Calu3 (cell line): ENCODE measurements at places on chromosomes 5 and 9. TPM values are rescaled to one million over a fixed set of nuclear protein-coding genes. Genes with fewer than 3 reads are reported as not detected.
A peak's percentile ranks its signal among the peaks of the same experiment; 100 is the strongest.

GFI1B gene
- not detected in 2 replicates for total RNA-seq

DNA sequence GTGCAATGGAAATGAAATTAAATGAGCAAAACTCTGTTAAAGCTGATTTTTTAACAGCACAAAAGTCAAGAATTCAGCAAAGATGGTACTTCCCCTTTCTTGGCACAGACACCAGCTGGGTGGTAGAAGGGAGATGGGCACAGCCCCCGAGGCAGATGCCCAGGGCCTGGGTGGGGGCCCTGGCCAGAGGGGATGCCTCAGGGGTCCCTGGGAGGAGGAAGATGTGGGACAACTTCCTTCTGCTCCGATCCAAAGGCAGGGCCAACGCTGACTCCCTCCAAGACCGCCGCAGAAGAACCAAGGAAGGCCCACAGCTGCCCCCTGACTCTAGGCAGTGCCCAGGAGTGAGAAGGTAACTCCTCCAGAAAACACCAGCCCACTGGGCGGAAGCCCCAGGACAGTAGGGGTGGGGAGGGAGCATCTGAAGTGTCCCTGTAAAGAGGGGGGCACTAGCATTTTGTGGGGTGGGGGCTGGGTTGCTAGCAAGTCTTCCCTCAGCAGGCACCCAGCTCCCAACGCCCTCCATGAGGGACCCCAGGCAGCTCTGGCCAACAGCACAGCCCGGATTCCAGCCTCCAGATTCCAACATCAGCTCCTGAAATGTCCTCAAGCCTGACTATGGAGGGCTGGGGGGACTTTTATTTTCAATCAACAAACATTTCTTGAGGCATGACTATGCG is 4.9 kb downstream of the NACC2 start:
- no peak overlapping the region for H3K27ac ChIP-seq
- no peak for DNase-seq
- no peaks in the 10 kb centered on the region for H3K27me3 ChIP-seq
- H3K4me3 ChIP-seq, result no peak overlapping the region

DNA sequence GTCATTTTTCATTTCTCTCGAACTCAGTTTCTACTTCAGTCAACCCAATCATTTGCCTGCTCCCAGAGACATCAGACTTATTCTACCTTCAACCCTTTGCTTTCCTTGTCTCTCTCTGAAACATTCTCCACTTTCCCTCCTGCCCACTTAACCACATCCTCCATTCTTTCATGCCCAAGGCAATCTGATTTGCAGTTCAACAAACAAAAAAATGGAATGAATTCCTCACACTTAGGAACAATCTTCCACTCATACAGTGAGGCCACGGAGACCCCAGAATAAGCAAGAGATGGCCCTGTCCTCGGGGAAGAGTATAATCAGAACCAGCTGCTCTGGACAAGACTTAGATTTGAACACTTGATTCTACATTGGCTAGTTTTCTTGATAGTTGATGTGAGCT is 180.5 kb downstream of the RFK start:
- no peak for DNase-seq
- no peaks in the 10 kb centered on the region for H3K4me1 ChIP-seq
- H3K27ac ChIP-seq, result no peak overlapping the region
- H3K36me3 ChIP-seq, result no peaks in the 10 kb centered on the region
- H3K4me3 ChIP-seq, result no peak overlapping the region

OR1Q1 gene
- not detected in 2 replicates for total RNA-seq

DNA sequence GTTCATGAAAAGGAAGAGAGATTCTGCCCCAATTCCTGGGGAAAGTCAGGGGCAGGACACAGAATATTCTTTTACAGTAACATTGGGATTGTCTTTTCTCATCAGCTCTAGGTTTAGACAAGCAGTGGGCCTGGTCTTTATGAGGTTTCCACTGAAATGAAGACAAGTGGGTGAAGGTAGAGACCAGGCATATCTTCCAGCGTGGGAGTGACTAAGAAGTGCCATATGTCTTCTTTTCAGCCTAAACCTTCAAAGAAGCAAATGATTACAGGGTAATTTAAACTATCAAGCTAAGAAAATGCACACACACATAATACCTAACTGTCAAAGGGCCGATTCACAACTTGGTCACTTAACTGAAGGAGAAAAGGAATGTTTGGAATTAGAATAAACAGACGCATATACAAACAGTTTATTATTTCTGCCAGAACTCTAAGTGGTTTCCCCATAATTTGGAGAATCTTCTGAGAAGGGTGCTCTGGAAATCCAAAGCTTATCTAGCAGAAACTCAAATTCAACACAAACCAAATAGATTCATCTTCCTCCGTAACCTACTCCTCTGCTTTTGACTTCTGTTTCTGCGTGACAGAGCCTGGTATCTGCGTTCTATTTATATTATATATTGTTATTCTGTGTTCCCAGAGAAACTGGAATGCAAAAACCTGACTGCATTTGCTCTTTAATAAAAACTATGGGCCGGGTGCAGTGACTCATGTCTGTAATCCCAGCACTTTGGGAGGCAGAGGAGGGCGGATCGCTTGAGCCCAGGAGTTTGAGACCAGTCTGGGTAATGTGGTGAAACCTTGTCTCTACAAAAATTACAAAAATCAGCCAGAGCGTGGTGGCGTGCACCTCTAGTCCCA is 22.0 kb upstream of the TEK start:
- no peak overlapping the region for H3K27ac ChIP-seq
- DNase-seq, result no peak
- no peaks in the 10 kb centered on the region for H3K36me3 ChIP-seq
- H3K27me3 ChIP-seq, result no peaks in the 10 kb centered on the region
- H3K4me3 ChIP-seq, result no peak overlapping the region
- H3K4me1 ChIP-seq, result no peaks in the 10 kb centered on the region

- H3K36me3 ChIP-seq, result no peaks in the 10 kb centered on the region
- no peaks in the 10 kb centered on the region for H3K4me1 ChIP-seq
- H3K4me3 ChIP-seq, result no peak overlapping the region
Observed at GRCh38 chr5:30479104-30479503, 714.4 kb upstream of the CDH6 start.

DNA sequence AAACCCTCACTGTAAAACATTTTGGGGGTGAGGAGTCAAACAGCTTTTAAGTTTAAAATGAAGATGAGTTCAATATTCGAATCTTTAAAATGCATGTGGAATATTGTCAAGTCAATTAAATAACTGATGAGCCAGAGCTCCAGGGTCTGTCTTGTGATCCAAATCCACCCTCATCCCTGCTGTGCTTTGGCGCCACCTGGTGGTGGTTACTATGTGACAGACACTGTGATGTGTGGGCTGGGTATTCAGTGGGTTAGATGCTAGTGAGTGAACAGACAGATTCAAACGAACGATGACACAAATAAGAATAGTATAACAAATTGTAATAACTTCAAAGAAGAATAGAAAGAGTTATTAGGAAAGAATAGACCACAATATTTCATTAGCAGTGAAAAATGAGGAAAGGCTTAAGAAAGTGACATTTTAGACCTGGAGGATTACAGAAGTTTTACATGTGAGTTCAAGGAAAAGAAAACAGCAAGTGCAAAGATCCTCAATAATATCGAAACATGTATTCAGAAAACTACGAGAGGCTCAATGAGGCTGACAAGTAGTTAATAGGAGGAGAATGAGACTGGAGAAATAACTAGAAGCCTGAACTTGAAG is 51.4 kb upstream of the CHSY3 start:
- no peak overlapping the region for H3K27ac ChIP-seq
- H3K4me3 ChIP-seq, result no peak overlapping the region
- H3K27me3 ChIP-seq, result no peaks in the 10 kb centered on the region
- H3K4me1 ChIP-seq, result no peaks in the 10 kb centered on the region
- no peaks in the 10 kb centered on the region for H3K36me3 ChIP-seq
- DNase-seq, result peak; percentile 89

DNA sequence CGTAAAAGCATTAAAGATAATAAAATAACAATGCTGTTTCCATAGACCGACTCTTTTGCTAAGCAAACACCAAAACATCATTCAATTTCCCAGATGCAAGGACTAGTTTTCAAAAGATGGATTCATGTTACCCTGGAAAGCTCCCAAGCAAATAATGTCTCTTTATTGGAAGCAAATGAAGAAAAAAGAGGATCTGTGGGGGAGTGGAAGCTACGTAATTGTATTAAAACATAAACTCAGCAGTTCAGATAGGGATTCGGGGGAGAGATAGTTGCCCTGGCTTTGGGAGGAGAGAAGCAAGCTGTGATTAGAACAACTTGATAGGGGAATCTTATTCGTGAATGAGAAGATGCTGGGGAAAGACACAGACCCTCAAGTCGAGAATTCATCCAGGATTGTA is 491.0 kb upstream of the CLINT1 start:
- H3K27ac ChIP-seq, result no peak overlapping the region
- no peaks in the 10 kb centered on the region for H3K36me3 ChIP-seq
- H3K27me3 ChIP-seq, result no peaks in the 10 kb centered on the region
- no peak for DNase-seq

- H3K27me3 ChIP-seq, result no peaks in the 10 kb centered on the region
- H3K36me3 ChIP-seq, result no peaks in the 10 kb centered on the region
- H3K27ac ChIP-seq, result no peak overlapping the region
- H3K4me1 ChIP-seq, result no peaks in the 10 kb centered on the region
- no peak for DNase-seq
- H3K4me3 ChIP-seq, result no peak overlapping the region
Observed at GRCh38 chr5:77139001-77139400, 51.9 kb upstream of the ZBED3 start.

GRCh38 chr5:168683247-168683926 is 104.2 kb upstream of the PANK3 start:
- DNase-seq, result no peak
- no peak overlapping the region for H3K27ac ChIP-seq
- no peaks in the 10 kb centered on the region for H3K36me3 ChIP-seq
- H3K4me1 ChIP-seq, result no peaks in the 10 kb centered on the region
- peaks cover 38% of the 10 kb centered on the region for H3K27me3 ChIP-seq
- H3K4me3 ChIP-seq, result no peak overlapping the region

DNA sequence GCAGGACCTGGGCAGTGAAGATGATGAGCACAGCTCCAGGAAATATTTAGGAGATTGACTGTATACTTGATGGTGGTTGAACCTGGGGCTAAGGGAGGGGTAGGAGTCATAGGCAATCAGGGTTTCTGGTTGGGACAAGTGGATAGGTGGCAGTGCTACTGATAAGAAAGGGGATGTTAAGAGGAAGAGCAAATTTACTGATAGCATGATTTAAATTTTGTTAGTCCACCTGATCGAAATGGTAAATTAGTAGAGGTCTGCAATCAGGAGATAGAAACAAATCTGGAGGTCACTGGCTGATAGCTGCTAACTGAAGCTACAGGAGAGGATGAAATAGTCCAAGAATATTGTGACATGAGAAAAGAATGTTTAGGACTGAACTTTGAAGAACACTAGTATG is 5.7 kb upstream of the C5orf34 start:
- H3K4me3 ChIP-seq, result no peak overlapping the region
- H3K4me1 ChIP-seq, result no peaks in the 10 kb centered on the region
- H3K27me3 ChIP-seq, result no peaks in the 10 kb centered on the region
- H3K27ac ChIP-seq, result no peak overlapping the region
- DNase-seq, result no peak
